ENCODE measurements at places on chromosomes 1 and 21.

- DNase-seq = no peak
Measured at GRCh38 chr1:92118826-92119225, 38.7 kb downstream of the BTBD8 start.

DNA sequence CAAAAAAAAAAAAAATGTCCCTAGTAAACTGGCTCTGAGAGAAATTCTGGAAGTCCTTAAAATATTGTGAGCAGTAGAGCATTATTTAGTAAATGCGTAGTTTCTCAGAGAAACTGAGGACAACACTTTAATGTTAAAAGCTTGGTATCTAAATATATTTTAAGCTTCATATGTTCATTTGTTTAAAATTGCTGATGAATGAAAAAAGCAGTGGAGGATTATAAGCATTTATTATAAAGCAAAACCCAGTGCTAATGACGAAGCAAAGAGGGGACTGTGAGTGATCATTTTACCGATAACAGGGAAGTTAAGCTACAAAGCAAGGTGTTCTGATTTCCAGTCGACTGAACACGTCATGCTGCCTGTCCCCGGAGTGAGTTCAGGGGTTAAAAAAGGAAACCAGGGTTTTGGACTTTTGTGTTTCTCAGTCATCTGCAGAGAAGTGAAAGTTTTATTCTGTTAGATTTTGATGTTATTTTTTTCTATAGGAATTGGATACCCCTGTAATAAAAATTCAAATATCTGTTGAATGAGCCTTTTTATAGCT is 64.5 kb upstream of the SCCPDH start:
- DNase-seq = no peak

GRCh38 chr1:234627009-234627950 is 17.3 kb upstream of the IRF2BP2 start:
- no peak for DNase-seq

DNA sequence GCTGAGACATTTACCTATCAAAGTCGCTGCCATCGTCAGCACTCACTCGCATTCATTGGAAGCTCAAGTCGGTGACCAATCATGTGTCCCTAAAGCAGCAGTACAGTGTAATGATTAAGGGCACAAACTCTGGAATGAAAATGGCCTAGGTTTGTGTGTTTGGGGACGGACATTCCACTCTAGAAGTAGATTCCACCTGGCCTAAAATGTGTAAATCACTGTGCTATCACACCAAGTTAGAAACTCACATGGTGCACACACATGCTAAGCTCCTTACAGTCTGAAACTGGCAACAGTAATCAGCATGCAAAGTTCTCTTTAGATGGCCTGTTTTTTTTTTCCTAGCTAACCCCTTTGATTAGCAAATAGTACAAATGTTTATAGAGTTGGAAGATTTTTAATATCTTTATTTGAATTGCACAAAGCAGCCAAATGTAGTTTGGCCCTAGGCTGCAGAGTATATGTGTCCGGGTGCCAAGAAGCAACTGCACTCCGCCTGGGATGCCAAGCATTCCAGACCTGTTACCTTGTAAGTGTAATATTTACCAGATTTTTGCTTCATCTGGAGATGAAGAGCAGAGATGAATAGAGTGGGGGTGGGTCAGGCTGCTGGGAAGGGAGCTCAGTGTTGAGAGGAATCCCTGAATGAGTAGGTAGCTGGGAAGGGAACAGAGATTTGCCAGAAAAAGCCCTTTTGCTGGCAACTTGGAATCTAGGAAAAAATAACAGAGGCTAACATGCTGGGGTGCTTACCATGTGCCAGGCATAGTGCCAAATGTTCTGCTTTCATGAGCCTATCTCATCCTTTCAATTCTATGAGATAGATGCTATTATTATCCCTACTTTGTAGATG is 35.2 kb downstream of the TGFB2 start:
- no peak for DNase-seq

- DNase-seq = no peak
Measured at GRCh38 chr21:32653326-32653901, 41.2 kb upstream of the CFAP298 start.

- DNase-seq = no peak
Measured at GRCh38 chr1:3590951-3591865, 20.1 kb downstream of the MEGF6 start.

GRCh38 chr1:228776449-228776848 is 41.2 kb downstream of the RHOU start:
- DNase-seq = no peak

GRCh38 chr1:9004700-9005394 is 21.4 kb downstream of the SLC2A7 start:
- peak; percentile 30 for DNase-seq

DNA sequence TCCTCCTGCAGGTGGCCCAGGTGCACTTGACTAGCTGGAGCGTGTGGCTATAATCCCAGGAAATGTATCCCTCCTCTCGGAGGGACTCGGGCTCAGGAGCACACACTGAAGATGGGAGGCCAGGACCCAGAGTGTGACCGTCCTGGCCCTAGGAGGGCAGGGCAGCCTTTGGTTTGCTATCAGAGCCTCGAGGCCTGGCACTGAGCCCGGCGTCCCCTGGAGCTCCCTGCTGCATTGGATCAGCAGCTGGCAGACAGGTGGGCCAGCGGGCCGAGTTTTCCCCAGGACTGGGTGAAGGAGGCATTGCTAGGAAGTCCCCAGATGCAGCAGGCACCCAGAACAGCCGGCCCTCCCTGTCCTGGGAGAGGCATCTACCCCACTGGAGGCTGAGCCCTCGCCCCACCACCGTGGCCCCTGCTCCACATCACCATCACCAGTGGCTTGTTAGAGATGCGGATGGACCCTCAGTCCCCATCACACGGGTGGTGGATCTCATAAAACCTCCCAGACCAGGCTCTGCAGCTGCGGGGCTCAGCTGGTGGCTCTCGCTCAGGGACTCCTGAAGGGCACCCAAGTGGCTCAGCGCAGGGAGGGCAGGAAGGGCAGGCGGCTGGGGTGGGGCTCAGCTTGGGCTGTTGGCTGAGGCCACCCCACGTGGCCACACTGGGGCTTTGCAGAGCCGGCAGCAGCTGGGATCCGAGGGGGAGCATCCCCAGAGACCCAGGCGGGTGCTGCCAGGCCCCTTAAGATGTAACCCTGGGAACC is 32.7 kb upstream of the POFUT2 start:
- no peak for DNase-seq

DNA sequence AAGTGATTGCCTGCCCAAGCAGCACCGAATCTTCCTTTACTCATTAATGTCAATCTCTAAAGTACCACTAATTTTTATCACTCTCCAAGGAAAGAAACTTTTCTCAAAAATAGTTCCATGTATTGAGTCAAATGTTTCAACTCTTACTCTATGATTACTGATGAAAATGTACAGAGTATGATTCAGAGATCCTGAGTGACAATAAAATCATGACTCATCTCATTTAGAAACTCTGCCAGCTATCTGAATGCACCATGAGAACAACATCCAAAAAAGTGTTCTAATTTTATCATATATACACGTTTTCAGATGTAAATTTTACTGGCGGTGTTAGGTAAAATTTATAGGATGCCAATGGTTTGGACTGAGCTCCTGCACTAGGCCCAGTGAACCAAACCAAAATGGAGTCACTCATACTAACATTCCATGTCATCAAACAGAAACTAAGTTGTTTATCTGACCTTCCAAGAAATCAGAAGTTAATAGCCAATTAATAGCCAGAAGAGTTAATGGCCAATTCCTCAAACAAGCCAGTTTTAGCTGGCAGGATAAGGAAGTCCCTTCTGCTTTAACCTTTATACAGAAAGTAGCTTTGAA is 22.6 kb downstream of the PLPPR5 start:
- DNase-seq = no peak

- no peak for DNase-seq
Measured at GRCh38 chr1:27891196-27891889, 19.0 kb downstream of the THEMIS2 start.

GRCh38 chr1:227759341-227760300 is 24.4 kb downstream of the SNAP47 start:
- no peak for DNase-seq

DNA sequence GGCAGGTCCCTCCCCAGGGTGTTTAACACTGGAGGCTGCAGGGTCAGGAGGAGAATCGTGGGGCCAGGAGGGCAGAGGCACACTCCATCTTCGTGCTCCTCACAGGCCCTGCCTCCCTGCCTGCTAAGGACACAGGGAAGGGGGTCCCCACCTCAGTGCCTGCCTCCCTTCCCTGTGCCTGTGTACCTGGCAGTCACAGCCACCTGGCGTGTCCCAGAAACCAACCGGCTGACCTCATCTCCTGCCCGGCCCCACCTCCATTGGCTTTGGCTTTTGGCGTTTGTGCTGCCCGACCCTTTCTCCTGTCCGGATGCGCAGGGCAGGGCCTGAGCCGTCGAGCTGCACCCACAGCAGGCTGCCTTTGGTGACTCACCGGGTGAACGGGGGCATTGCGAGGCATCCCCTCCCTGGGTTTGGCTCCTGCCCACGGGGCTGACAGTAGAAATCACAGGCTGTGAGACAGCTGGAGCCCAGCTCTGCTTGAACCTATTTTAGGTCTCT is 623 bp upstream of the BGLAP start:
- no peak for DNase-seq

DNA sequence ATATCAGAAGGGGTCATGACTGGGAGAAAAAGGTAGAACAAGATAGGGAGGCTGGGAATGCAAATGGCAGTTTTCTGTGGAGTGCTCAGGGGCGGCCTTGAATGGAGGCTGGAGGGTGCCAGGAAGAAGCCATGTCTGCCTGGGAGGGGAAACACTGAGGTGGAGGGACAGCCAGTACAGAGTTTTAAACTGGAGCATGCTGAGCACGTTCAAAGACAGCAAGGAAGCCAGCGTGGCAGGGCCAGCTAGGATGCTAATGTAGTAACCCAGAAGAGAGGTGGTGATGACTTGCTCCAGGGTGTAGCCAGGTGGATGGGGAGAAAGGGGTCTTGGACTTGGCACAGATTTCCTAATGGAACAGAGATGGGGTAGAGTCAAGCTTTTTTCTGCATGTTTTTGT is 445.8 kb upstream of the VAMP3 start:
- no peak for DNase-seq

- no peak for DNase-seq
Measured at GRCh38 chr1:166906647-166907046, 30.6 kb upstream of the TADA1 start.

GRCh38 chr1:205935869-205936268 is 7.4 kb downstream of the SLC26A9 start:
- no peak for DNase-seq

DNA sequence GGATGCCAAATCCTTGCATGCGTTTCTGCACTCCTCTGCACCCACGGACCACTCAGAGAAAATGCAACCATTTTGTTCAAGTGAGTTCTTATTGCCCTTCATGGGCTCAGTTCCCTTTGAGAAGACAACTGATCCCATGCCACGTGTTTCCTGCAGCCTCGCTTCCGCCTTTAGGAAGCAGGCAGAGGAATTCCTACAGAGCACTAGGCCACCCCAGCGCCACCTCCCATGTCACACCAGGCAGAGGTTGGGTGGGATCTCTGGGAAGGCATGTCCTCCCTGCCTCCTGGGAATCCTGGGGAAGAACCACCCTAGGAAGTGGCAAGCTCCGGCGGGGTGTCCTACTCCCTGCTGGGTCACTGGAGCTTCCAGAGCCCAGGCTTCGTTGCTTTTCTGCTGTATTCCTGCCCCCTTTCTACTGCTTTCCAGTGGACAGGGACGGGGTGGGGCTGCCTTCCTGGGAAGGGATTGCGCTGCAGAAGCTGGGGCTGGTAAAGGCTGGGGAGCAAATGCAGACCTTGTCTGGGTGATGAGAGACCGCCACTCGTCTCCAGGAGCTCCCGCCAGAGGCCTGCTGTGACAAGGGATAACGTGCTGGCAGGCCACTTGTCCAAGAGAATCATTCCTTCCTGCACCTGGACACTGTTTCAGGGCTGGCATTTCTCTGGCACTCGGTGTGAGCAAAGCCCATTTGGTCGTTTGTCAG is 478.2 kb upstream of the VAMP3 start:
- DNase-seq = no peak

DNA sequence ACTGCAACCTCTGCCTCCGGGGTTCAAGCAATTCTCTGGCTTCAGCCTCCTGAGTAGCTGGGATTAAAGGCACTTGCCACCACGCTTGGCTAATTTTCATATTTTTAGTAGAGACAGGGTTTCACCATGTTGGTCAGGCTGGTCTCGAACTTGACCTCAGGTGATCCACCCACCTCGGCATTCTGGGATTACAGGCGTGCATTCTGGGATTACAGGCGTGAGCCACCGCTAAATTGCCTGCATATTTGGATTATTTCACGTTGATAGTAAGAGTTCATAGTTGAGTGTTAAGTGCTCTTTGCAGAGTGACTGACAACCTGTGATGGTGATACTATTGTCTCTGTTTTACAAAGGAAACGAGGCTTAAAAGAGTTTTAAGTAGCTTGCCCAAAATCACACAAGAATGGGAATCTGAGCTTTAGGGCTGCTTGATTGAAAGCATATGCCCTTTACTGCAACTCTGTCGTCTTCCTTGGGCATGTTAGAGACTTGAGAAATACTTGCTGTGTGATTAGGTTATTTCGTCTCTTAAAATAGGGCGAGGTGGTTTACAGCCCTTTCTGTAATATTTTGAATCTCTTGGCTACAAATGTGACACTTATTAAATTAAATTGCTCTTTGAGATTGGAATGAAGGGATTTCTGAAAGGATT is 12.4 kb downstream of the CDC42 start:
- no peak for DNase-seq

DNA sequence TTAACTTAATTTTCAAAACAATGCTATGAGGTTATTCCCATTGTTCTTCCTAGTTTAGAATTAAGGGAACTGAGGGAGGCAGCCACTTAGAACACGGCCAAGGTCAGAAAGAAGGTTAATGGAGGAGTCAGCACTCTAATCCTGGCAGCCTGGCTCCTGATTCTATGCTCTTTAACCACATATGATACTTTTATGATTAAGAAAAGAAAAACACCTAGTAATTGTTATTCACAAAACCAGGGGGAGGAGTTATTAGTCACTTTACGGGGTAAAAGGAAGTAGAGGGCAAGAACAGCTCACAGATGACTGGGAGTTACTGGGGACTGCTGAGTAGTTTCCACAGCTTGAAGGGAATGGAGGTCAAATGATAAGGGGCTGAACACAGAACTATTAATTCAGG is 38.6 kb downstream of the GADD45A start:
- DNase-seq = no peak

DNA sequence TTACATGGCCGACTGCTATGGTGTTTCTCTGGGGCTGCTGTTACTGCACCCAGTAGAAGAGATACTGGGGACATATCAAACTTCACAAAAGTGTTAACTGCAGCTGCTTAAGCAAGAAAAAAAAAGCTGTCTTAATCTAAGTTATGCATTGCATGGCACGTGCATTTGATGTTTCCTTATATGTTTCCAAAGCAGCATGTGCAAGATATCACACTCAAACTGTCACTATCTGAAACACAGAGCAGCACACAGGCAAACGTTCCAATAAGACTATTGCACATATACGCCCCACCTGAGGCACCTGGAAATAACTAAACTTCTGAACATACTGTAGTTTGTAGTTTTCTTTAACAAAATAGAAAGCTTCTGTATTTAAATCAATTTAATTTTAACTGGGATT is 671.4 kb upstream of the ADGRL2 start:
- DNase-seq = no peak

- no peak for DNase-seq
Measured at GRCh38 chr1:107536266-107536665, 395.4 kb downstream of the NTNG1 start.

All from esophagus squamous epithelium (tissue), 5 donors.